ENCODE measurements at places on chromosomes 6 and 20.

GRCh38 chr6:34922177-34922663 is 33.2 kb downstream of the ANKS1A start:
- no peak for DNase-seq

- DNase-seq = no peak
Measured at GRCh38 chr6:44327760-44328159, 14.6 kb upstream of the AARS2 start.

DNA sequence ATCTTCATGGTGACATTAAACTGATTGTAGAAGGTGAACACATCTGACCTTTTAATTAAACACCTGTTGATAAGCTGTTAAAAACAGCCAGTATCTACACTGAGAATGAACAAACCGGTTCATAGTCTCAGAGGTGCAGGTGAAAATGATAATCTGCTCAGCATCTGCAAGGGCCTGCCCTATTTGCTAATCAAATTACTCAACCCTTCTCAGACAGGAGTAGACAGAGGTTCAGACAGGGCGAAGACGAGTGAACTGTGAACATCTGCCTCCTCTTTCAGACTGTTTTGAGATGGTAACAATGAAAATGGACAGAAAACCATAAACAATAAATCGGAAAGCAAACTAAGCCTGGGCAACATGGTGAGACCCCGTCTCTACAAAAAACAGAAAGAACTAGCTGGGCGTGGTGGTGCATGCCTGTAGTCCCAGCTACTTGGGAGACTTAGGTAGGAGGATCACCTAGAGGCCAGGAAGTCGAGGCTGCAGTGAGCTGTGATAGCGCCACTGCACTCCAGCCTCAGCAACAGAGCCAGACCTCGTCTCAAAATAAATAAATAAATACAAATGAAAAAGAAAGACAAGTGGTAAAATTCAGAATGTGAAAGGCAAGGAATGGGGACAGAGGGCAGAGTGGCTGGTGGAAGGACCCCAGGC is 55.9 kb downstream of the NINL start:
- no peak for DNase-seq

- no peak for DNase-seq
Measured at GRCh38 chr6:165910184-165910966, 247.3 kb upstream of the PDE10A start.

- DNase-seq = no peak
Measured at GRCh38 chr20:37075932-37076685, 19.7 kb downstream of the RBL1 start.

- peak; percentile 50 for DNase-seq
Measured at GRCh38 chr20:52191132-52191915, at the start of gene ZFP64. Gene ZFP64 (minus strand): TSS chr20:52191779. CDS start chr20:52191636, 143 bp downstream.

DNA sequence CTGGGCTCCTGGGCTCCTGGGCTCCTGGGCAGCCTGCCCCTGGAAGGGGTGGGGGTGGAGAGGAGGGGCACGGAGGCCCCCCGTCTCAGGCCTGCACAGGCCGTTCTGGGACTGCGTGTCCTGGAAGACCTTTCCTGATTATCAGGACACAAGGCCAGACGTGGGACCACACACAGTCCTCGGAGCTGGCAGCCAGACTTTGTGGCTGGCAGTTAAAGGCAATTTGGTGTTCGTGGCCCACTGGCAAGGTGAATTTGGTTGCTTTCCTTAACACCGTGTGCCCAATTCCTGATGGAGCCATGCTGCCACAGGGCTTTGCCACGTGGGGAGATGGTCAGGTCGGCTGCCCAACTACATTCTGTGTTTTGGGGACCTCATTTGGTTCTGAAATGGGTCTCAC is 113.5 kb downstream of the SMOC2 start:
- DNase-seq = no peak

DNA sequence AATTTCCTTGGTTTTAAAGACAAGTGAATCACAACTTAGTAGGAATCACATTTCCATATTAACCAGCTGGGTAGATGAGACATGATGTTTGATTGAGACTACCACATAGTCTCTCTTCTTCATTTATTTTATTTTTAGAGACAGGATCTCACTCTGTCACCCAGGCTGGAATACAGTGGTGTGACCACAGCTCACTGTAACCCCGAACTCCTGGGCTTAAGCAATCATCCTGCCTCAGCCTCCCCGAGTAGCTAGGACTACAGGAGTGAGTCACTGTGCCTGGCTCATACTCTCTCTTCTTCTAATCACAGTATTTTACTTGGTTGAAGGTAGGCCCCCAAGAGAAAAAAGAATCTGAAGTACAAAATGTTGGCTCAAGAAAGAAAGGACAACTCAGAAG is 80.2 kb upstream of the ASF1A start:
- no peak for DNase-seq

Data from NCI-H524 (cell line).